ENCODE measurements at places on chromosomes 5 and 9. TPM values are rescaled to one million over a fixed set of nuclear protein-coding genes. Genes with fewer than 3 reads are reported as not detected.

DNA sequence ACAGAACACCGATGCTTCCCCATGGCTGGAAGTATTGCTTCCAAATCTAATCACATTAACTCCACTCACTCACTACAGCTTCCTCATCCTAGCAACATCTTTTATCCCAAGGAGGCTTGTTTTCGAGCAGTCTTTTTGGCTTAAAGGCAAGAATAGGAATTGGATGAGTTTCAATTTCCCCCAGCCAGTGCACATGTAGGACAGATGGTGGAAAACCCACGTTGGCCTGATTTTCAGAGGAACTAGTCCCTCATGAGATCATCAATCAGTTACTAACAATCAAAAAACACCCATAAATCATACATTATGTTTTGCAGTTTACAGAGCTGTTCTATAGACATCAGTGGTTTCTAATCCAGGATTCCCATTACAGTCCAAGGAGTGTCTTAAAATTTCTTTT lies 48.5 kb upstream of the AGXT2 start:
- no peak for DNase-seq
- no peak overlapping the region for H3K27ac ChIP-seq
- no peaks in the 10 kb centered on the region for H3K27me3 ChIP-seq
- no peaks in the 10 kb centered on the region for H3K36me3 ChIP-seq
- H3K4me3 ChIP-seq = no peak overlapping the region

DNA sequence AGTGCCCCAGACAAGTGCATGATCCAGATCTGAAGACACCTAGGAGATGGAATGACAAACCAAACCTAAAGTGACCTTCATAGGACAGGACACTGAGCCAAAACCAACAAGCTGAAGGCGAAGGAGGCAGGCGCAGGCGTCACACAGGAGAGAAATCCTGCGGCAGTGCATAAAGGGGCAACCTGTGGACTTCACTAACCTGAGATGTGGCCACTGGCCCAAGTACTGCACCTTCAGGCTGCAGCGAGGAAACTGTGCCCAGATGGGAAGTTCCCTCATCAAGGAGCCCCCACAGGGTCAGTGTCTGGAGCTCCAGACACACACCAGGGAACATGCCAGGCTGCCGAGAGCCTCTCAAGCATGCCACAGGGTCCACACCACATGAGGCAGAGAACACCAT lies 3.7 kb downstream of the IPPK start:
- no peaks in the 10 kb centered on the region for H3K27me3 ChIP-seq
- H3K4me3 ChIP-seq = no peak overlapping the region
- DNase-seq = no peak
- peaks cover 3% of the 10 kb centered on the region for H3K4me1 ChIP-seq

GRCh38 chr5:161547406-161547737 lies 847 bp upstream of the GABRB2 start:
- H3K27me3 ChIP-seq = peaks cover 13% of the 10 kb centered on the region
- peak overlapping the region; percentile 12 for H3K4me3 ChIP-seq
- H3K27ac ChIP-seq = no peak overlapping the region
- H3K4me1 ChIP-seq = no peaks in the 10 kb centered on the region
- H3K36me3 ChIP-seq = no peaks in the 10 kb centered on the region

- no peak overlapping the region for H3K4me3 ChIP-seq
- H3K27ac ChIP-seq = peak overlapping the region; percentile 63
- no peaks in the 10 kb centered on the region for H3K36me3 ChIP-seq
- peaks cover 8% of the 10 kb centered on the region for H3K4me1 ChIP-seq
Observed at GRCh38 chr9:37984672-37985611, 81.0 kb upstream of the SLC25A51 start.

BARHL1 gene
- total RNA-seq = not detected

OR1Q1 gene
- total RNA-seq = not detected

All from fibroblast of lung (primary cell).